Mammary epithelial cell (primary cell): ENCODE measurements at places on chromosomes 2 and 18. TPM values are rescaled to one million over a fixed set of nuclear protein-coding genes. Genes with fewer than 3 reads are reported as not detected.

DNA sequence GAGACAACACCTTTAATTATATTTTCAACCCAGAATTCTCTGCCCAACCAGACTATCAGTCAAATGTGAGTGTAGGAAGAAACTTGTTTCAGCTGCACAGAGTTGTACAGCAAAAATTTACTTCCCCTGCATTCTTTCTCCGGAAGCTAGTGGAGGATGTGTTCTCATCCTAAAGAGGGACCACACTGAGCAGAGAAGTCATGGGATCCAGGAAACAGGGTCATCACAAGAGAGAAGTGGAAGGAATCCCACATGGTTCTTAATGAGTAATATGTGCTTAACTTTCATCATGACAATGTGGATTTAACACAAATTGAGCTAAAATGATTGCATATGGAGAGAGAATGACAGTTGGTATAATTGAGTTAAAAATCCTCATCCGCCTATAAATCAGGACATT, 78.2 kb downstream of the INPP4A start:
- DNase-seq: no peak

DNA sequence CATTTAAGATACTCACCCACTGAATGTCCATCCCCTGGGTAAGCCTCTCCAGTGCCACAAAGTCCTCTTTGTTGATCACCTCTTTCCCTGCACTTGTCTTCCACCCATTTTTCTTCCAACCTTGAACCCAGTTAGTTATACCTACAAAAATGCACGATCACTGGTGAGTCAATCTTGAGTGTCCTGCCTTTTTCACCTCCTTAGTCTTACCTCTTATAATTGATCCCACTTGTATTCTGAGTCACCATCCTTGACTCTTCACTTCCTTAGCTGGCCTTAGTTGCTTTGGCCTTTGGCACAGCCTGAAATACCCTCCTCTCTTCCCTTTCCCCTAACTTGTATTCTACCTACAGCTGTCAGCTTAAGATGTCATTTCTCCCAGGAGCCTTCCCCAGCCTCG, 10.2 kb downstream of the RNASEH1 start:
- DNase-seq: no peak

The ABCG8 gene
- total RNA-seq: not detected

DNA sequence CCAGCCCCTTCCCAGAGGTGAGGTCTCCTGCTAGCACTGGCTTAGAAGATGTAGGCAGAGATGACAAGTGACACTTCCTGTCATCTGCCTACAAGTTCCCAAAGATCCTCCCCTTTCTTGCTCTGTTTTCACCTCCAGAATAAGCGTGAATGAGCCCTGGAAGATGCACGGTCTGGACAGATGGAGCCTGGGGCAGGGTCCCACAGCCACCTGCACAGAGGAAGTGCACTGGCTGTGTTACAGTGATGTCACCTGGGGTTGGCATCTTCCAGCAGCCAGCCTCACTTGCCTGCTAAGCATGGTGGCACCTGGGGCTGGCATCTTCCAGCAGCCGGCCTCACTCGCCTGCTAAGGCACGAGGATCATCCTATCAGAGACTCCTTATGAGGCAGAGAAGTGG, 32.3 kb downstream of the TMEM18 start:
- no peak for DNase-seq

The BCL2 gene
- 0.83 TPM for total RNA-seq

DNA sequence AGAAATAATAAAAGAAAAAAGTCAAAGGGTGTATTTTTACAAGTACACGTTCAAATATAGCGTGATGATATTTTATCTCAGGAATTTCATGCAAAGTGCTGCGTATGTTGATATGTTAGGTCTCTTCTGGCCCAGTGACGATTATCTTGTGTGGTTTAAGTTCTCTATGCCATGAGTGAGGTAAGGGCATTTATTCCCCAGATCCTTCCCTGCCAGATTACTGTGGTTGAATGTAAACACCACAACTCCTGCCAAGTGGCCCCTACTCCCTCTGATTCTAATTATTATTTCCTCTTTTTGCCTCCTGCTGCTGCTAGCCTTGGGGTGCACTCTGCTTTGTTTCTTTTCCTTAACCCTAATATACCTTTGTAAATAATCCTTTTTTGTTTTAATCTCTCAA, 12.2 kb downstream of the SCN2A start:
- no peak for DNase-seq

The SMYD5 gene
- total RNA-seq: 19.5 TPM

DNA sequence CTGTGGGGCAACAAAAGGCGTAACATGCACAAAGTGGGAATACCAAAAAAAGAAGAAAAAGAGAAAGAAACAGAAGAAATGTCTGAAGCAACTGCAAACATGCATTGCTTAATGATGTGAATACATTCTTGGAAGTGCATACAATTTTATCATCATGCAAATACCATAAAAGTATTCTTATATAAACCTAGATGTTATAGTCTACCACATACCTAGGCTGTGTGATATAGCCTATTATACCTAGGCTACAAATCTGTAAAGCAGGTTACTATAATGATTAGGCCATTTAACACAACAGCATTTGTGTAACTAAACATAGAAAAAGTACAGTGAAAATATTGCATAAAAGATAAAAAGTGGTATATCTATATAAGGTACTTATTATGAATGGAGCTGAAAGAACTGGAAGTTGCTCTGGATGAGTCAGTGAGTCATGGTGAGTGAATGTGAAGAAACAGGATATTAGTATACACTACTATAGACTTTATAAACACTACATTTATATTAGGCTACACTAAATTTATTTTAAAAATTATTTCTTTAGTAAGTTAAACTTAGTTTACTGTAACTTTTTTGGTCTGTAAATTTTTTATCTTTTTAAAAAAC, 319.4 kb upstream of the KCNH7 start:
- peak; percentile 60 for DNase-seq

DNA sequence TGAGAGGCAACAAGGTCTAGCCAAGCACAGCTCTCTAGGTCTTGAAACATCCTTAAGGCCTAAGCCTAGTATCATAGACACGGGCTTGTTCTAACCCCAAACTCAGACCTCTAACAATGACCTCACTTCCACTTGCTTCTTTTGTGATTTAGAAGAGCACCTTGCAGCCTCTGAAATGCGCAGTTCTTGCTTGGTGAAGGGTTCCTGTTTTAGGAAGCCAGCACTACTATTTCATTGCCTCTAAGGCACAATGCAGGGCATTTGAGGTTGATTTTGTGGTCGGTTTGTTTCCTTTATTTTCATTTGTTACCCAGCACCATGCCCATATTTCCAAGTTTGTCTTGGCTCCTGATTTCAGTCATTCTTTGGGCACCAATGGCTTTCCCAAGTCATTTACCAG, 117.0 kb upstream of the CYP1B1 start:
- DNase-seq: no peak

DNA sequence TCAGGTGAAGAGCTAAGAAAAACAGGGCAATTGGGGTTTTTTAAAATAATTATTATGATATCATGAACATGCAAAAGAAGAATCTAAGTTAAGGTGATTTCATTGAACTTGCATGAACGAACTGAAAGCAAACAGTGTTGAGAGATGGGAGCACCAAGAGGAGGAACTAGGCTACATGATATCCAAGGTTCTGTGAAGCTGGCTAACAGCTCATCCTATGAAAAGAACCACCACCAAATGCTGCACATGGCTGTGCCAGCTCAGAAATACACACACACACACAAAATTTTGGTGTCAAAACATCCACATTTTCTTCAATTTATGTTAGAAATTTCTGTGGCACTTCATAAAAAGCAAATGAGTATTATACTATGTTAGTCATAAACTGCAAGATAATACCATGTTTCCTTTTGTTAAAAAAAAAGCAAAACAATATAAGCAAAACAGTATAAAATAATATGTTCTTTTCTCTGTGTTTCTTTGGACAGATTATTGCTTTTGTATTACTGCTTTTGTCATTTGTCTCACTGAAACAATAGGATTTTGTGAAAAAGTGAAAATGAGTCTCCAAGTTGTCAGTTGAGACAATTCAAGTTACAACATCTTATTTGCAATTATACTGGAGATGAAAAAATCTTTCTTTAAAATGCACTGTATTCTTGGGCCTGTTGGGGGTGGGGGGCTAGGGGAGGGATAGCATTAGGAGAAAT, 12.6 kb upstream of the TTC32 start:
- DNase-seq: no peak

GRCh38 chr2:84888401-84889276, 7.8 kb upstream of the TRABD2A start:
- peak; percentile 65 for DNase-seq

GRCh38 chr2:22826703-22827102, 558.3 kb upstream of the KLHL29 start:
- no peak for DNase-seq
